ENCODE measurements at places on chromosomes 2 and 18.

DNA sequence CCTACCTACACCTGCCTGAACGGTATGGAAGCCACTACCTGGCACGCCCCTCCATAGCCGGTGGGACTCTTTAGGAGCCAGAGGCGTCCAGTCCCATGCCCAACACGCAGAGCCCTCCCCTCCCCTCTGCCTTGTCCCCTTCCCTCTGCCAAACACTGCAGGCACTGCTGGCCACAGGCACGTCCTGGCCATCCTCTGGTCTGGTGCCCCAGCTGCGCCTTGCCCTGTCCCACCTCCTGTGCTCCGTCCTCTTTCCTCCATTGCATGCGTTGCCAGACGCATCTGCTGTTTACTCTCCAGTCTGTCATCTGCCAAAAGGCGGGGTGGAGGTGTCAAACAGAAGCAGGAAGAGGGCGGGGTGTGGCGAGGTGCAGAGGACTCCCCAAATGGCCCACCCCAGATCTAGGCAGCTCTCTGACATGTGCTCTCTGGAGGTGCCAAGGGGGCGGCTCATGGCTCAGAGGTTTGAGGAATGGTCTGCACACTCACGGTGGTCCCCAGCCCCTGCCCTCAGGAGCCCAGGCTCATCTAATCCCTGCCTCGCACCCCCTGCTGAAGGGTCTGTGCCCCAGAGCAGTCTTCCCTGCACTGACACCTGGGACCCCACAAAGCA, 45.1 kb downstream of the HS6ST1 start:
- DNase-seq, result no peak

DNA sequence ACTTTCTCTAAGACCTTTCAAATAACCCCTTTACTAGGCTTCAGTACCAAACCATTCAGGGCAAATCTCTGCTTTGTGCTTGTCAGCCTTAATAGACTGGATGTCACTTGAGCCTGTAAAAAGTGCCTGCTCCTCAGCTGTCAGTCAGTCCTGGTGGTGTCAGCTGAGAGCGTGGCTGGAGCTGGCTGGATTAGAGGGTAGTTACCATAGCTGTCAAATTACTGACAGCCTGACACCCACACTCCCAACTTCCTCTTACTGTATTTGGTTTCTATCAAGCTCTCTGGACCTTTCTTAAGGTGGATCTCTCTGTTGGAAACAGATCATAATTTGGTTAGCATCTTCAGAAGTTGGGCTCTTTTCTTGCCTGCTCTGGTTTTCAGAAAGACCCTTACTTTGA, 371.4 kb upstream of the ATP5MC3 start:
- DNase-seq, result no peak

DNA sequence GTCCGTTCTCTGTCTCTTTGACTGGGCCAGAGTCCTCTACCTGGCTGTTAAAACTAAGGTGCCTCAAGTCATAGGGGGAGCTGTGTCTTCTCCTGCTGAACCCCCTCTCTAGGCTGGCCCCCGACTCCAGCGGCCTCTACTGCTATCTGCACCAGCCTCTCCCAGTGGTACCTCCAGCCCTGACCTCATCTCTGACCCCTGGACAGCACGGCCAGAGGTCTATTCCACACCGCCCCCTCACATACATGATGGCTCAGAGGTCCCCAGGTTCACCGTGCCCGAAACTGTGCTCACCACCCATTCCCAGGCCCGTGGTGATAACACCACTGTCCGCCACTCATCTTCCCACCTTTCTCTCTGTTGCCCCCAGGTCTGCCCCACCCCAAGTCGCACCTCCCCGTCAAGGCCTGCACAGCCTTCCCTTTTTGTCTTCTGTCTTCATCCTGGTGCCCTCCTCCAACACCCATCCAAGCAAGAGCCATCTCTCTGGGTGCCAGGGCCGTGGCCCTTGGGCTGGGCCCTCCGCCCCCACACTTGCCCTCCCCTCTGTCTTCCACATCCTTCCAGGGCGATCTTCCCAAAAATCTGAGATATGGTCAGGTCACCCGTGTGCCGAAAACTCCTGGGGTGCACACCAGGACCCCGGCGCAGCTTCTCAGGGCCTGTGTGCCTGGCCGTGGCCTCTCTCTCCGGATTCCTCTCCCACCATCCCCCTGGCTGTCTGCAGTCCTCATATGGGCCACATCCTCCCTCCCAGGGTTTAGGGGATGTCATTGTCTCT, 134.4 kb upstream of the ID2 start:
- no peak for DNase-seq

DNA sequence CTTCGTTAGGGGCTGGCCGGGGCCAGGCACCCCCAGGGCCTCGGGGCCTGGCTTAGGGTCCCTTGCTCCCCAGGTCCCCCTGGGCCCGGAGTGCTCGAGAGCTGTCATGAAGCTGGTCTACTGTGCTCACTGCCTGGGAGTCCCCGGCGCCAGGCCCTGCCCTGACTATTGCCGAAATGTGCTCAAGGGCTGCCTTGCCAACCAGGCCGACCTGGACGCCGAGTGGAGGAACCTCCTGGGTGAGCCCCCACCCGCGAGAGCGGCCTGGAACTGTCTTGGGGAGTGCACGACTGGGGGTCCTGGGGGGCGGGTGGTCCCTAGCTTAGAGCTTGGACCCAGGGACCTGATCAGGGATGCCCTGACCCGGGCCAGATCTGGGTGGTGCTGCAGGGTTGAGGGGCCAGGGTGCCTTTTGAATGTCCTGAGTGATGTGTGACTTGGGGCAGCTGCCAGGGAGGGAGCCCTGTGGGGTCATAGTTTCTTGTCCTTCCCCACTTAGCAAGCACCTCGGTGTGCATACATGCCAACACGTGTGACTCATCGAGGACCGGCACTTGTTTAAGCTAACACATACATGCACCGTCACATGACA, 27.9 kb downstream of the GPC1 start:
- no peak for DNase-seq

GRCh38 chr2:31580321-31581117, at the start of gene SRD5A2:
SRD5A2 (minus strand) TSS chr2:31580938; CDS start chr2:31580900, 38 bp downstream.
- no peak for DNase-seq
